CD4-positive, CD25-positive, alpha-beta regulatory T cell (primary cell): ENCODE measurements at places on chromosomes 6 and 20. TPM values are rescaled to one million over a fixed set of nuclear protein-coding genes. Genes with fewer than 3 reads are reported as not detected.

DNA sequence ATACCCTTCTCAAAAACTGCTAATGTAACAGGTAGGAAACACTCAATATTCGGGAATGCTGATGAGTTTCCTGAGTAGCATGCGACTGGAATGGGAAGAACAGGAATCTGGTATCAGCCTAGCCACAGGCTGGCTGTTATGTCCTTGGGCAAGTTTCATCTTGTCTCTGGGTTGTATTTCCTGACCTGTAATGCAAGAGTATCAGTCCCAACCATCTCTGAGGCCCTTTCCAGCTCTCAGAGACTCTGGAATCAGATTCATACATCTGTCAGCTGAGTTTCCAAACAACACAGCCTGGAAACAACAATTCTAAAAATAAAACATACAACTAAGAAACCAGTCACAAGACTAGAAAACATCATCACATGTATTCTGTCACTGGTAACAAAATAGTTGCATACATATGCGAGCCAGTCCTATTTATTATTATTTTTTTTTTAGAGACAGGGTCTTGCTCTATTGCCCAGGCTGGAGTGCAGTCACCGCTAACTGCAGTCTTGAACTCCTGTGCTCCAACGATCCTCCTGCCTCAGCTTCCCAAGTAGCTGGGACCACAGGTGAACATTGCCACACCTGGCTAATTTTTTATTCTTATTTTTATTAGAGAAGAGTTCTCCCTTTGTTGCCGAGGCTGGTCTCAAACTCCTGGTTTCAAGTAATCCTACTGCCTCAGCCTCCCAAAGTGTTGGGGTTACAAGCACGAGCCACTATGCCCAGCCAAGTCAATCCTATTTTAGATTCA, 16.7 kb upstream of the TFAP2A start:
- no peak overlapping the region for H3K4me3 ChIP-seq
- peaks cover 18% of the 10 kb centered on the region for H3K27me3 ChIP-seq
- H3K4me1 ChIP-seq: peaks cover 3% of the 10 kb centered on the region
- H3K36me3 ChIP-seq: no peaks in the 10 kb centered on the region

The AVP gene
- 1.4 TPM for total RNA-seq

GRCh38 chr20:64146301-64146935, 17.8 kb upstream of the MYT1 start:
- H3K4me1 ChIP-seq: no peaks in the 10 kb centered on the region
- H3K27ac ChIP-seq: no peak overlapping the region
- H3K4me3 ChIP-seq: no peak overlapping the region
- H3K36me3 ChIP-seq: no peaks in the 10 kb centered on the region

- peaks cover 2% of the 10 kb centered on the region for H3K27me3 ChIP-seq
- no peak overlapping the region for H3K4me3 ChIP-seq
- DNase-seq: no peak
- H3K4me1 ChIP-seq: no peaks in the 10 kb centered on the region
These were observed 323.2 kb upstream of the MAN1A1 start for GRCh38 chr6:119672725-119673124.

DNA sequence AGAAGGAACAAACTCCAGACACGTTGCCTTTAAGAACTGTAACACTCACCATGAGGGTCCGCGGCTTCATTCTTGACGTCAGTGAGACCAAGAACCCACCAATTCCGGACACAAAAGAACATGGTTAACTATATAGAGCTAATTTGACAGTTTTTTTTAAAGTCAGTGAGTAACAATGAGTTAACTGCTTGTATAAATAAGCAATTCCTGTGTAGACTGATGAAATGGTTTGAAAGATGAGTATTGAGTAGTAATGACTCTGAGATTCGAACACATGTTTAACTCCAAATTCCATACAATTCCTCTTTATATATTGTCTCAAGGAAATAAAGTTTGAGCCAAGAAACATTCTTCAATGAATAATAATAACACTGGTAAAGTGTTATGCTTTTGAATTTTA, 478.0 kb downstream of the MMUT start:
- no peak overlapping the region for H3K4me3 ChIP-seq
- H3K4me1 ChIP-seq: no peaks in the 10 kb centered on the region
- no peaks in the 10 kb centered on the region for H3K36me3 ChIP-seq

The SNX3 gene
- 60.7 TPM for total RNA-seq

The BEND3 gene
- 0.89 TPM for total RNA-seq

The C6orf58 gene
- total RNA-seq: not detected

GRCh38 chr20:31746068-31746878, 7.2 kb downstream of the TPX2 start:
- H3K27ac ChIP-seq: no peak overlapping the region
- peak overlapping the region; percentile 21 for H3K4me3 ChIP-seq
- no peak for DNase-seq
- peaks cover 5% of the 10 kb centered on the region for H3K4me1 ChIP-seq
- no peaks in the 10 kb centered on the region for H3K36me3 ChIP-seq

GRCh38 chr6:107355659-107356058, 103.7 kb downstream of the PDSS2 start:
- no peak overlapping the region for H3K27ac ChIP-seq
- H3K27me3 ChIP-seq: no peaks in the 10 kb centered on the region
- H3K36me3 ChIP-seq: no peaks in the 10 kb centered on the region
- no peak for DNase-seq

The VGLL2 gene
- not detected for total RNA-seq

DNA sequence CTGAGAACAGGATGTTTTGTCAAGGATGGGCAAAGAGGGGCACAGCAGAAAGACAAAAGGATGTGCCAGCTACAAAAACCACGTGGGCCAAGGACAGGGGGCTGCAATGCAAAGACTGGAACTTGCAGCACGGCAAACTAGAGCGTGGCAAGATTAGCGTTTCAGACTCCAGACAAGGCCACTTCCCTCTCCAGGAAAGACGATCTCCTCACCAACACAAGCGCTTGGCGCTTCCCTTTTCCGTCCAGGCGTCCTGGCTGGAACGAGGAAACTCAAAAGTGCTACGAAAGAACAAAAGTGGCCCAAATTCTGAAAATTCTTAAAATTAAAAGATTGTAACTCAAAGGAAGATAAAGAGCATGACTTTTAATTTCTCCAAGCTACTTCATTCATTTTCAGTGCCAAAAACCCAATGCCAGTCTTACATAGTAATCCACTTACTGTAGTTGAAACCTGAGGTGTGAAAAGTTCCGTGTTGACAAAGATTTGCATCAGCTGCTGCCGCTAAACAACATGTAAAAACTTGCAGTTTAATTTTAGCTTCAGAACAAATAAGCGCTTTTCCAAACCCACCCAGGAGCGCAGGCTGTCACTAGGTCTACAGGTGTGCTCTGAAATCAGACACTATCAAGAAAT, 207.1 kb upstream of the RREB1 start:
- no peaks in the 10 kb centered on the region for H3K36me3 ChIP-seq
- H3K27me3 ChIP-seq: no peaks in the 10 kb centered on the region
- DNase-seq: no peak
- H3K4me1 ChIP-seq: no peaks in the 10 kb centered on the region

The ELOVL5 gene
- total RNA-seq: 201 TPM

The CST4 gene
- not detected for total RNA-seq

- H3K27me3 ChIP-seq: peaks cover 2% of the 10 kb centered on the region
- DNase-seq: no peak
- no peaks in the 10 kb centered on the region for H3K4me1 ChIP-seq
- H3K27ac ChIP-seq: no peak overlapping the region
- H3K4me3 ChIP-seq: no peak overlapping the region
- no peaks in the 10 kb centered on the region for H3K36me3 ChIP-seq
These were observed 50.5 kb downstream of the HNF4A start for GRCh38 chr20:44405785-44406571.

The TBX18 gene
- not detected for total RNA-seq

DNA sequence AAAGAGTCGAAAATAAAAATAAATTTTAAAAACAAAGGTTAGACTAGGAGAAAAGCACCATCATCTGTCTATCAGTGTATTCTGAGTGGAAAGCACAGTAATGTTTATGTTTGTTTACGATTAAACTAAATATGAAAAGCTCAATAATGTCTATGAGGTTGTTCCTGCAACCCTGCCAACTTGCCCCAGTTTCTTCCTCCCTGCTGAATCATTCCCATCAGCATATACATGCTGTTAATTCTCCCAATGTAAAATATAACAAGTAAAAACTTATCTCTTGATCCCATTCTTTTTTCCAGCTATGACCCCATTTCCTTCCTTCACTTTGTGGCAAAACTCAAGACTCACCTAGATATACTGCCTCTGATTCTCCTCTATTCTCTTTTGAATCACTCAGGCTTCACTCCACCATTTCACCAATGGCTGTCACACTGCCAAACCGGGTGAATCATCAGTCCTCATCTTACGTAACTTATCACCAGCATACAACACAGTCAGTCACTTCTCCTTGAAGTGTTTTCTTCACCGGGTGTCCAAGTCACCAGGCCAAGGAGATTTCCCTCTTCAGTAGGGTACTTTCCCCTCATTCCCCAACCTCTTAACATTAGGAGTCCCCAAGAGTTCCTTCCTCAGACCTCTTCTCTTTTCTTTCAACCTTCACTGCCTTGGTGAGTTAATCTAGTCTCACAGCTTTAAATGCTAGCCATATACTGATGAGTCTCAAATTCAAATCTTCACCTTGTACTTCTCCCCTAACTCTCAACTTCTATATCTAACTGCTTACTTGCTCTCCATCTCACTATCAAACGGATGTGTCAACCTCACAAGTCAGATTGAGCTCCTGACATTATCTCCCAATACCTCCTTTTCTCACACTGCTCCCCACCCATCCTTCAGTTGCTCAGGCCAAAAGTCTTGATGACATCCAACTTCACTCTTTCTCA, 6.2 kb downstream of the TMEM242 start:
- peaks cover 40% of the 10 kb centered on the region for H3K36me3 ChIP-seq
- no peak overlapping the region for H3K27ac ChIP-seq
- DNase-seq: no peak
- H3K27me3 ChIP-seq: no peaks in the 10 kb centered on the region
- no peak overlapping the region for H3K4me3 ChIP-seq
- peaks cover 5% of the 10 kb centered on the region for H3K4me1 ChIP-seq

GRCh38 chr6:14412026-14412425, 294.5 kb downstream of the CD83 start:
- no peak overlapping the region for H3K27ac ChIP-seq
- H3K27me3 ChIP-seq: no peaks in the 10 kb centered on the region
- no peaks in the 10 kb centered on the region for H3K36me3 ChIP-seq

The TTBK1 gene
- 0.22 TPM for total RNA-seq

DNA sequence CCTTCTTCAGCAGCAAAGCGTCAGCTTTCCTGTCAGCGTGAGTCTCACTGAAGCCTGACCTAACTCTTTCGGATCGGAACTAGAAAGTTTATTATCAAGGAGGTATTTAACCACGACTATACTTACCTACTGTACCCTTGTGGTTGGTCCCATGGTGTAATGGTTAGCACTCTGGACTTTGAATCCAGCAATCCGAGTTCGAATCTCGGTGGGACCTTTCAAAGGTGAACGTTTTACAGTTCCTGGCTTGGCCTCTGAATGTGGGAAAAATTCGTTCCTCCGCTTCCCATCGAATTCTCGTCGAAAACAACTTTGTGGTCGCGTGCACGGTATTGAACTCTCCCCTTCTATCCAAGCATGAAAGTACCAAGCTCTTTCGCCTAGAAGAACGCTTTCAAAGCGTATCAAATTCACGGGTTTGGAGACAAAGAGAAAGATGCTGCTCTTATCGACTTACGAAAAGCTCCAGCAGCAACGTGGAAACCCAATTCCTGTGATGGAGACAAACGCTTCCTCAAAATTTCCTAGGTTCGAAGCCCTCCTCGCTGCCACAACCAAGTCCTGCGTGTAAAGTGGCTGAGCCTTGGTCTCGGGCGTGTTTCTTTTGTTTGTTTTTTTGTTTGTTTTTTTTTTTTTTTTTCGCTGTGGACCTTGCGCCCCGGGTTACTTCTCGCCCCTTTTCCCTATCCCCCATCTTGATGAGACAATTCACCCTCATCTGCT, 63.7 kb downstream of the GPX5 start:
- no peak overlapping the region for H3K4me3 ChIP-seq
- peaks cover 12% of the 10 kb centered on the region for H3K4me1 ChIP-seq
- no peak overlapping the region for H3K27ac ChIP-seq
- no peaks in the 10 kb centered on the region for H3K36me3 ChIP-seq

DNA sequence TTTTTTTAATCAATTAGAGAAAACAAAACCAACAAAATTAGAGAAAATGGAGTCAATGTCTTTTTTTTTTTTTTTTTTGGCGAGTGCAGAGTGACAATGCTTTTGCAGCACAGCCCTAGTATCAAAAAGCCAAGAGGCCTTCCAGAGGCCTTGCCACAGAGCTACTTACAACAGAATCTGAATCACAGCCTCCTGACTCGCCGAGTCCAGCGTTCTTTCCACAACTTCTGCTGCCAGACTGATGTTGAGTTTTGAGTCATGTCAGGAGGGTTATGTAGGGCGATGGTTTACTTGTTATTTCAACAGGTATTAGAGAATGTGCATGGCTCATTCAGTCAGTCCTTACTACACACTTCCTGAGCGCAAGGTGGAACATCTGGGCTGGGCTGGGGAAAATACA, 88.6 kb downstream of the FNDC1 start:
- no peaks in the 10 kb centered on the region for H3K4me1 ChIP-seq
- H3K27me3 ChIP-seq: peaks cover 4% of the 10 kb centered on the region
- no peak for DNase-seq
- H3K36me3 ChIP-seq: no peaks in the 10 kb centered on the region

The GTSF1L gene
- total RNA-seq: 1.1 TPM

DNA sequence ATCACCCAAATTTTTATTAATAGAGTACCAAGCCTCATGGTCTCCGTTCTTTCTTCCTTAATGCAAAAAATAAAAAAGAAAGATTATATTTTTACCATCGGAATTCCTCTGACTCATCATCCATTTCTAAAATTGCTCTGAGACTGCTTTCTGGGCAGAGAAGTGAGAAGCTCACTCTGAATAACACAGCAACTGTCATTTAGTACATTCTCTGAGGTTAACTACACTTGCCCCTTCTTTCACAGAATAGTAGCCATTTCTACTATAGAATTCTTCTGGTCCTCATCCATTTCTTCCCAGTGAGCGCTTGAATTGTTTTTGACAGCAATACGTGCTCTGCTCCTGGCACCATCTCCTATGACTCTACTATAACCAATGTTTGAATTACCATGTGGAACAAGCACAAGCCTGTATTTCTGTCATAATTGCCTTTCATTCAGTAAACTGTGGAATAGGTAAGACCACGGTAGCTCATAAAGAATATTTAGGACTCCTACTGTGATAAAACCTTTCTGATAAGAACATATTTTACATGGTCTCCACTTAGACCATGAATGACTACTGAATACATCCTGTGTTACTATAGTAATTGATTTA, 435.5 kb upstream of the NRSN1 start:
- no peak overlapping the region for H3K4me3 ChIP-seq
- no peaks in the 10 kb centered on the region for H3K27me3 ChIP-seq
- no peaks in the 10 kb centered on the region for H3K4me1 ChIP-seq
- no peak for DNase-seq
- no peaks in the 10 kb centered on the region for H3K36me3 ChIP-seq

GRCh38 chr20:17807651-17808050, 107.9 kb downstream of the BANF2 start:
- H3K4me3 ChIP-seq: no peak overlapping the region
- H3K36me3 ChIP-seq: no peaks in the 10 kb centered on the region
- no peaks in the 10 kb centered on the region for H3K27me3 ChIP-seq
- H3K27ac ChIP-seq: no peak overlapping the region
- H3K4me1 ChIP-seq: no peaks in the 10 kb centered on the region
